ENCODE measurements at places on chromosomes 3 and 15. TPM values are rescaled to one million over a fixed set of nuclear protein-coding genes. Genes with fewer than 3 reads are reported as not detected.

MAP4 gene
- total RNA-seq: 552 TPM

GOLGA8M gene
- not detected for total RNA-seq

TP53BP1 gene
- 34.2 TPM for total RNA-seq

GOLGA8K gene
- not detected for total RNA-seq

CTDSPL gene
- 58.4 TPM for total RNA-seq

CFAP100 gene
- not detected for total RNA-seq

MFGE8 gene
- 552 TPM for total RNA-seq

GOLGA8G gene
- total RNA-seq: not detected

GPR27 gene
- 0.98 TPM for total RNA-seq

TLR9 gene
- total RNA-seq: not detected

CORO2B gene
- total RNA-seq: 6.0 TPM

PYGO1 gene
- total RNA-seq: 4.3 TPM

SENP8 gene
- 3.3 TPM for total RNA-seq

IL17RE gene
- total RNA-seq: 2.6 TPM

SEMA3B gene
- total RNA-seq: 15.4 TPM

KNG1 gene
- total RNA-seq: 0.59 TPM

KBTBD13 gene
- total RNA-seq: 2.6 TPM

RPLP1 gene
- 560 TPM for total RNA-seq

ACSBG1 gene
- total RNA-seq: not detected

IL5RA gene
- 2.6 TPM for total RNA-seq

HAPLN3 gene
- total RNA-seq: 3.6 TPM

BFSP2 gene
- total RNA-seq: not detected

ENTPD3 gene
- total RNA-seq: 0.12 TPM

LYSMD2 gene
- total RNA-seq: 7.6 TPM

ATXN7 gene
- 13.9 TPM for total RNA-seq

VIPR1 gene
- total RNA-seq: 6.2 TPM

TRH gene
- 0.55 TPM for total RNA-seq

REC114 gene
- total RNA-seq: not detected

SAMMSON gene
- not detected for total RNA-seq

ADAMTS9 gene
- total RNA-seq: 21.0 TPM

SLC35G2 gene
- 8.7 TPM for total RNA-seq

Data from right atrium auricular region (tissue), 2 donors.